Activated T-cell treated with anti-CD3 and anti-CD28 coated beads for 1 hour (primary cell): ENCODE measurements at places on chromosomes 3 and 15.
A peak's percentile ranks its signal among the peaks of the same experiment; 100 is the strongest.

DNA sequence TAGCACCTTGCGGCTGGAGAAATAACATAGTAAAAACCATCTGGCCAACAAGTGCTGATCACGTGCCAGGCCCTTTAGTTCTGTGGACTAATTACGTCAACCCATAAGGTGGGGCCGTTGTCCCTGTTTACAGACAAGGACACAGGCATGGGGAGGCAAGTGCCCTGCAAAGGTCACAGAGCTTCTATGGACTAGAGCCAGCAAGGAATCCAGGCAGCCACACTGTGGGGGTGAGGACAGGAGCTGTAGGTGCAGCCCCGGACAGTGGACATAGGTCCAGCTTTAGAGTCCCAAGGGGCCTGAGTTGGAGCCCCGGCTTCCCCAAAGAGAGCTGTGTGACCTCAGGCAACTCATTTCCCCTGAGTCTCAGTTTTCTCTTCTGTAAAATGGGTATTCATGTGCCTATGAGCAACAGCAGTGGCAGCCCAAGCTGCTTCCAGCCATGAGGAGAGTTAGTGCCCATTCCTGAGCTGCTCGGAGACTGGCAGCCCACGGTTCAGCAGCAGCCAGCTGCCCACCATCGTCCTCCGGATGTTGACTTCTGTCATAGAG is 13.9 kb downstream of the CHST13 start:
- DNase-seq = no peak

- no peak for DNase-seq
Observed at GRCh38 chr3:147423798-147424580, 14.8 kb downstream of the ZIC1 start.

GRCh38 chr3:52998771-52999513 is 46.9 kb downstream of the SFMBT1 start:
- DNase-seq = no peak

- DNase-seq = no peak
Observed at GRCh38 chr15:23497710-23498111, 50.7 kb upstream of the GOLGA6L2 start.

DNA sequence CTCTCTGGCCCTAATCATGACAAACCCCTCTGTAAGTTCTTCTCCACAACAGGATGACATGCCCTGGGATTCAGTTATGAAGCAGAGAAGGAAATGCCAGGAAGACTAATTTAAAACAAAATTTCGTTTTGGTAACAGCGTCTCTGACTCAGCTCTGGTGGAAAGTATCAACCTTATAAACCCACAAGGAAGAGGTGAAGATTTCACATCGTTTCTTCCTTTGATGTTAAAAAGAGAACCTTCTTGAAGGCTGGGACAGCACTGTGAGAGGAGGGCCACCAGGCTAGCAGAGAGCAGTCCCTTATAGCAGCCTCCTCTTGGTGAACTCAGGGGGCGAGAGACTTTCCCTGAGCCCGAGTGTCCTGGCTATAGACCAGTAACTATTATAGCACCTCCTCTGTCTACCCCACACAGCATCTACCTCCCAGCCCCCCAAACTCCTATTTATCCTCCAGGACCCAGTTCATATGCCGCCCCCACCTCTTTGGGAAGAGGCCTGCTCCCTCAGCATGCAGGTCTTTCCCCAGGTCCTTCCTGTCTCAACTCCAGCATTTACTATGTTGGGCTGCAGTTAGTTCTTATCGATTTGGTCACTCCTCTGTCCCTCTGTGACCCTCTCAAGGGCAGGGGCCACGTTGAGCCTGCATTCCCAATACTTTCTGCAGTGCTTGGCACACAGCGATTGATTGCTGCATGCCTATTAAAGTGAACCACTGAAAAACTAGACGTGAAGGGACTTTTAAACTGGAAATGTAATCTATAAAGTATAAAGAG is 321.5 kb upstream of the ICE2 start:
- DNase-seq = no peak

DNA sequence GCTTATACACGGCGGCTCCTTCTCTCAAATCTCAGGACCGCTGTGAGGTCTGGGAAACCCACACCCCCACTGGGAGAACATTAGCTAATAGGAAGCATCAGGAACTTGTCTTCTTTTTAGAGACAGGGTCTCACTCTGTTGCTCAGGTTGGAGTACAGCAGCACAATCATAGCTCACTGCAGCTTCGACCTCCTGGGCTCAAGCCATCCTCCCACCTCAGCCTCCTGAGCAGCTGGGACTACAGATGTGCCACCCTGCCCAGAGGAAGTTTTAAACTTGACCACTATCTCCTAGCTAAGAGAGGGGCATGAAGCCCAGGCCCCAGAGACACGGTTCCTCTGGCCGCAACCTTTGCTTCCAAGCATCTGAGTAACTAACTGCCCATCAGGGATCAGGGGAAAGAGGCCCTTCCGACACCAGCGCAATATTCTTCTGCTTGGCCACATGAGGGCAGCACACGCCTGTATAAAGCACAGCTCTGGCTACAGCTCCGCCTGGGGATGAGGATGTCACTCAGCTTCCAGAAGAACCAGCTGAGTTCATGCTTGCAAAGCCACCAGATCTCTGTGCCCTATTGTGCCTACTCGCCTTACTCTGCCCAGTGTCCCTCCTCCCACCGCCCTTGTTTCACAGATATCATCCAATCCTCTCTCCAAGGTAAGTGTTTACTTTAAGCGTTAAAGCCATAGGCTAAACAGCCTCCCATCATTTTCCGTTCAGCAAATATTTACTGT is 57.6 kb upstream of the SLC6A11 start:
- DNase-seq = peak; percentile 8

GRCh38 chr15:24772686-24773373 is 97.3 kb downstream of the NPAP1 start:
- DNase-seq = peak; percentile 18

- no peak for DNase-seq
Observed at GRCh38 chr15:57606816-57607215, 15.1 kb downstream of the MYZAP start.

DNA sequence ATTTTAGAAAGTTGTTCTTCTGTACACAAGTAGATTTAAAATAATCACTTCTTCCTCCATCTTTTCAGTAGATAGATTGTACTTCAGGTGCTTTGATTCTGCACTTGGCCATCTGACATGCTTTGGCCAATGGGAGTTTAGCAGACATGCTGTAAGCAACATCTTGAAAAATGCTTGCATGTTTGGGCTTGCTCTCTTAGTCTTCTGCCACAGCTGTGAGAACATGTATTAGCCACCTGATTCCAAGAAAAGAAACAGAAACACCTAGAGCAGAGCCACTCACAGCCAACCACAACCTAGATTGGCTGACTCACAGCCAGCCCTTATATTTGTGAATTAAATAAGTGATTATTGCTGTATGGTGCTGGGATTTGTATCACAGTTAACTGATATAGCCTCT is 70.2 kb upstream of the GADL1 start:
- no peak for DNase-seq

- DNase-seq = no peak
Observed at GRCh38 chr15:22887157-22887951, 48.9 kb downstream of the NIPA2 start.

- DNase-seq = no peak
Observed at GRCh38 chr15:25431836-25432561, 6.8 kb downstream of the UBE3A start.

- DNase-seq = no peak
Observed at GRCh38 chr15:75036212-75036616, 12.8 kb downstream of the PPCDC start.

DNA sequence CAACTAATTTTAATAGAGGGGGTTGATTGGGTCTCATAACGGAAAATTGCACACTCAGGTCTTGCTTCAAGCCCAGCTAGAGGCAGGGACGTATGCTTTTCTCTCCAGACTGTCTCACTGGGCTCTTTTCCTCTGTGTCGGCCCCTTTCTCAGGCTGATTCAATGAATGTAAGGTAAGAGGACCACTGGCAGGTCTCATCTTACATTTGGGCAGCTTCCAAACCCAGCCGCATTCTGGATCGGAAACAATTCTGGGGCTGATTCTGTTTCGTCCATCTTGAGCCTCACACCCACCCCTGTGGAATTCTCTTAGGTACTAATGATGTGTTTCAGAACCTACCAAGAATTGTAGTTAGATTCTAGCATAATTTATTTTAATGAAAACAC is 40.7 kb downstream of the TMEM212 start:
- no peak for DNase-seq

- no peak for DNase-seq
Observed at GRCh38 chr3:39148435-39149058, 4.8 kb downstream of the CSRNP1 start.

- no peak for DNase-seq
Observed at GRCh38 chr3:78872195-78872594, 895.6 kb downstream of the ROBO1 start.

GRCh38 chr3:190747571-190747970 is 114.9 kb downstream of the GMNC start:
- DNase-seq = no peak

GRCh38 chr15:70615435-70616310 is 147.7 kb downstream of the UACA start:
- DNase-seq = no peak

GRCh38 chr15:80107774-80108173 is 45.0 kb upstream of the FAH start:
- no peak for DNase-seq

DNA sequence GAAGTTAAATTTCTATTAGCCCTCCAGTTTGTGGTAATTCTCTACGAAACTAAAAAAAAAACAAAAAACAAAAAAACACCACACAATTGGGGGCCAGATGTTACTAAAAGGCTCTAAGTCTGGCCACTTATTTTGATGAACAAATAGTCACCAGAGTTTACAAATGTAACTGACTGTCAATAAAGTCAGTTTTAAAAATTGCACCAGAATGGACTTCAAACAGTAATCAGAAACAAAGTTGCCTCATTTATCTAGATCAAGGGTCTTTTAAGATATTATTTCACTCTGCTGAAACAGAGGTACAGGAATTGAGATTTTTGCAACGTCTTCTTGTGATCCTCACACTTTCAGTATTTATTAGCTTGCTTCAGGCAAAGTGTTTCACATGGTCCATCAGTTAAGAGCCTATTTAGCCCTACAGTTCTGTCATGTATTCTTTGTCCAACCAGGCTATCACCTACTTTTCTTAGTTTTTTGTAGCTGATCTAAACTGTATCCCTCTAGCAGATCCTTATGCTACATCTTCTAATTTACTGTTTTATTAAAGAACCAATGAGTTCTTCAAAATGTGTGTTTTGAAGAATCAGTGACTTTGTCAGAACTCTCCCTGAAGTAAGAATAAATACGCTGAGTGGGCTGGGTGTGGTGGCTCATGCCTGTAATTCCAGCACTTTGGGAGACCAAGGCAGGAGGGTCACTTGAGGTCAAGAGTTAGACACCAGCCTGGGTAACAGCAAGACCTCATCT is 74.7 kb downstream of the ANKRD28 start:
- DNase-seq = no peak

DNA sequence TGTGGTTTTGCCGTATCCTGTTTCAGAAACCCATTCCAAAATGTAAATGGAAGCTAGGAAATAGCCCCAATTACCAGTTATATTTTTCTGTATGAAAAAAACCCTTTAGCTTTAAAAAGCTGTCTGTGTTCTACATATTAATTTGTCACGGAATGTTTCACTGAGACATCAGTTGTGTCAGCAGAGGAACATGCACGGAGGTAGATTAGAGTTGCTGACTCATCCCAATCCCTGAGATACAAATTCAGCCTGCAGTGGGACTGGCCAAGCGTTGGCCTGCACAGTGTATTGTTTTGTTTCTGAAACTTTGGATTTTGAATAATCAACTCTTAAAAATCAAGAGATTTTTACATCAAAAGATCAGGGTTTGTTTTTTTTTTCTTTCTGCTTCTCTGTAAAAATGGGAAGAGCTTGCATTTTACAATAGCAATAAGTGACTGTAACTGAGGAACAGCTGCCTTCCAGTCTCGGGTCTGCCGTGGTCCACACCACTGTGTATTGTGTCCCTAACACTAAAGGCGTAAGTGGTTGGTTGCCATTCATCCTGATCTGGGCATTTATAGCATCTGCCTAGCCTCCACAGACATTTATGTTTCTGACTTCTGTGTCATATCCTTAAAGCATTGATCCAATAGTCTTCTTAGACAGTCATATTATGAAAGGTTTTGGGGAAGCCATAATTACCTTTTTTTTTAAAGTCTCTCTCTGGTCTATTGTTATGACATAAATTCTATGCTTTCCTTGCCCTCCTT is 218.1 kb downstream of the ADAMTSL3 start:
- DNase-seq = no peak

GRCh38 chr3:107421170-107421792 is 44.0 kb downstream of the CCDC54 start:
- DNase-seq = no peak

DNA sequence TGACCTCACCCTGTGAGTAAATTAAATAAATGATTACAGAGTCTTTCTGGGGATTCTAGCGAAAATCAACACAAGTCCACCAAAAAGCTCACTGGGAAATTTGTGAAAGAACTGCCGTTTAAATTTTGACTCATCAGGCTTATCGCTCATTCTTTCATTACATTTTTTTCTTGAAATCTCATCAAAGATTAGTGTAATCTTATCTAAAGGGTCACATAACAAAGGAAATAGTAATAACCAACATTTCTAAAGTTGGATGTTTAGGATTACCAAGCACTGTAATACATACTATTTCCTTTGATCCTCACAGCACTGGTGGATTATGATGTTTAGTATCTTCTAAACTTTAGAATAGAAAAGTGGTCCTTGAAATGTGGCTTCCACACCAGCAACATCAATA is 111.1 kb upstream of the CBLB start:
- DNase-seq = no peak

- DNase-seq = no peak
Observed at GRCh38 chr3:193145248-193145647, 95.8 kb upstream of the PLAAT1 start.

- no peak for DNase-seq
Observed at GRCh38 chr3:17749705-17750293, 7.4 kb upstream of the TBC1D5 start.

DNA sequence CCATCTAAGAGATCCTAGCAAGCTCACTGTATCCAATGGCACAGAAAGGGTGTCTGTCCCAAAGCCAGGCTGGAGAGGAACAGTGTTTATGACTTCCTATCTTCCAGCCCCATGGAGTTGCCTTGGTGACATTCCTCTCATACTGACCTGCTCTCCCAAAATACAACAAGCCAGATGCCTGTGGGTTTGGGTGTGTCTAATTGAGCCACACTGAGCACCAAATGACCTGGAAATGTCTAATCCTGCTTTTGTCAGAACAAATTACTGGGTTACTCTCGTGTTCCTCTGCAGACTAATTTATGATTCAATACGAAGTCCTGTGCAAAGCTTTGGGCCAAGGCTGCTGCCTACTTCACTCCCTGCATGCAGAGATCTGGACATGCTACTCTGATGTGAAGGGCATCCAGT is 98.1 kb upstream of the STRIT1 start:
- no peak for DNase-seq

DNA sequence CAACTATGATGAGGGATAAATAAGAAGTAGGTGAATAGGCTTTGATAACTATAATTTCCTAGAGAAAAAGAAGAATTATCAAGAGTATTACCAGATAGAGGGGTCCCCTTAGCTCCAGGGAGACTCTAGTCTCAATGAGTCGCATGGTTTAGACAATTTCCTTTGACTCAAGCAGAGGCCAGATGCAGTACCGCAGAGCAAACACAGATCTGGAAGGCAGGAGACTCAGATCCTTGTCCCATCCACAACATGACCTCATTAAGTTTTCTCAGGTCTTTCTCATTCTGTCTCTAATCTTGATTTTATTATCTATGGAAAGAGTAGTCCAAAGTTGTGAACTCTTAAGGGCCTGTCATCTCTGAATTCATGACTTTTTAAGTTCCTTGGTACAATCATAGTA is 987.9 kb downstream of the NTRK3 start:
- no peak for DNase-seq

- DNase-seq = no peak
Observed at GRCh38 chr15:78727561-78727960, 83.7 kb downstream of the ADAMTS7 start.

- no peak for DNase-seq
Observed at GRCh38 chr3:160929595-160929994, 173.6 kb downstream of the PPM1L start.
